ENCODE measurements at places on chromosomes 16 and 17.

- DNase-seq = no peak
These were observed 1.5 kb downstream of the LIMD2 start for GRCh38 chr17:63698381-63698885.

GRCh38 chr16:52265446-52265861, 281.5 kb downstream of the TOX3 start:
- DNase-seq = no peak

- DNase-seq = no peak
These were observed 3.7 kb upstream of the IL34 start for GRCh38 chr16:70642633-70643032.

- DNase-seq = no peak
These were observed 29.9 kb upstream of the OR1G1 start for GRCh38 chr17:3157218-3157617.

GRCh38 chr17:393806-394717, 41.5 kb upstream of the RPH3AL start:
- no peak for DNase-seq

DNA sequence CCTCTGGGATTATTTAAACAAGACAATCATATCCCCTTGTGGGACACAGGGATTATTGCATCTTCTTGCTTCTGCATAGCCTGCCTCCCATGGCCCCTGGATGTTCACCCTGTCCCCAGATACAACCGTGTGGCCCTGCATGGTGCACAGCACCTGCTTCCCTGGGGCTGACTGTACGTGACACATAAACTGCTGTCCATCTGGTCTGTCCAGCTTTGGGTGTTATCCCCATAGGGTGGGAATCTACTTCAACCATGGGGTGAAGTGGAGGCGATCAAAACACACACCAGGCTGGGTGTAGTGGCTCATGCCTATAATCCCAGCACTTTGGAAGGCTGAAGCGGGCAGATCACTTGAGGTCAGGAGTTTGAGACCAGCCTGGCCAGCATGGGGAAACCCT, 138.8 kb downstream of the XYLT1 start:
- DNase-seq = no peak

DNA sequence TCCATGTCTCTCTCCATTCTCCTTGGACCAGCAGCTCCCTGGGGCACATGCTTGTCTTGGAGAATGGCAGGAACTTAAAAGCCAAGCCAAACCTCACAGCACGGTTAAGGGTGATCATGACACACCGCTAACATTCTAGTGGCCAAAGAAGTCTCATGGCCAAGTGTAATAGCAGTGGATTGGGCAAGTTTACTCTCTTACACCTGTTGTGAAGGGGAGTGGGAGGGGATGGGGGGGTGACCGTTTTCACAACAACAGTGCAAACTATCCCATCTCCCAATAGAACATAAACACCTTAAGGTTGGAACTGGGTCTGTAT, 37.7 kb upstream of the MEOX1 start:
- DNase-seq = no peak

GRCh38 chr16:66596986-66597848, 7.3 kb upstream of the CMTM3 start:
- DNase-seq = no peak

- no peak for DNase-seq
These were observed 111.1 kb downstream of the GAS7 start for GRCh38 chr17:10087355-10087754.

GRCh38 chr17:56824503-56824902, 9.2 kb downstream of the C17orf67 start:
- DNase-seq = no peak

DNA sequence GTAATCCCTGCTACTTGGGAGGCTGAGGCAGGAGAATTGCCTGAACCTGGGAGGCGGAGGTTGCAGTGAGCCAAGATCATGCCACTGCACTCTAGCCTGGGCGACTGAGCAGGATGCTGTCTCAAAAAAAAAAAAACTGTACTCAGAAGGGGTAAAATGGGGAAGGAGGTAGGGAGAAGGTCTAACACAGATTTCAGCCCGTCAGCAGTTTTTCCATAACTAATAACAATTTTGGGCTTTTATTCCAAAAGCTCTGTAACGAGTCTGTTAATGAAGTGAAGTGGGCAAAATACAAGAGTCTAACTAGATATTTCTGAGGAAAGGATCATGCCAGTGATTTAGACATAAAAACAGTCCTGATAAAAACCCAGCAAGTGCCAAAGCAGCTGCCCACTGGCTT, 10.8 kb downstream of the ZNF821 start:
- DNase-seq = no peak

DNA sequence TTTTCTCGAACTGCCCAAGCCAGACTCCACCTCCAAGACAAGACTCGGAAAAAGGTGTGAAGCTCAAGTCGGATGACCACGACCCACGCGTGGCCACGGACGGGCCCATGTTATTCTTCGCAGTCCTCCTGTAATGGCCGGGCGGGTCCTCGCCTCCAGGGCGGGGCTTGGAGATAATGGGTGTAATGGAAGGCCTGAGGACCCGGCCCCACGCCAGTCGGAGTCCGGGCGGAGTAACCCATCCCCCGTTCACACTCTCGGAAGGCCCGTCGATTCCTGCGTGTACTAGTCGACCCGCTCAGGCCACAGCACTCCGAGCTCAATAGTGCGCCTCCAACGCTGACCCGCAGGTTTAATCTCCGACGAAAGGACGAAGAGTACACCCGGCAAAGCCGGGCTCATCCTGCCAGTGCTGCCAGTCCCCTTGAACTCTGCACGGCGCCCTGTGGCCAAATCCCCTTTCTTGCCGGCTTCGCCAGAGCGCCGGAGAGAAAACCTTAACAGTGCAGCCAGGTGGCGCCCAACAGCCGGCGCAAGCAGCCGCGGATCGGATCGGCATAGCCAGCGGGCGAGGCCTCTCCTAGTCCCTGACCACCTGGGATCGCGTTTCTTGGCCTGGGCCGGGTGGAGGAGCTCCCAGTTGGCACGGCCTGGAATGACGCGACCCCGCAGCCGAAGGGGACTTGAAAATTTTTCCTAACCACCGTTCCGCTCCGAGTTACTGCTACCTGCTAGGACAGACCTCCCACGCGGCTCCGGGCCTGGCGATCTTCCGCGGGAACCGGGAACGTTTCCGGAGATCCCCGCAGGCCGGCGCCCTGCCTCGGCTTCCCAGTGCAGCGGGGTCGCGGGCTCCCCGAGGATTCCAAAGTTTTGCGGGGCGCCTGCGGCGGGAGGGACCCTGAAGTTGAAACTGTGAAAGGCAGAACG, 762.0 kb downstream of the KCNJ18 start:
- DNase-seq = no peak

DNA sequence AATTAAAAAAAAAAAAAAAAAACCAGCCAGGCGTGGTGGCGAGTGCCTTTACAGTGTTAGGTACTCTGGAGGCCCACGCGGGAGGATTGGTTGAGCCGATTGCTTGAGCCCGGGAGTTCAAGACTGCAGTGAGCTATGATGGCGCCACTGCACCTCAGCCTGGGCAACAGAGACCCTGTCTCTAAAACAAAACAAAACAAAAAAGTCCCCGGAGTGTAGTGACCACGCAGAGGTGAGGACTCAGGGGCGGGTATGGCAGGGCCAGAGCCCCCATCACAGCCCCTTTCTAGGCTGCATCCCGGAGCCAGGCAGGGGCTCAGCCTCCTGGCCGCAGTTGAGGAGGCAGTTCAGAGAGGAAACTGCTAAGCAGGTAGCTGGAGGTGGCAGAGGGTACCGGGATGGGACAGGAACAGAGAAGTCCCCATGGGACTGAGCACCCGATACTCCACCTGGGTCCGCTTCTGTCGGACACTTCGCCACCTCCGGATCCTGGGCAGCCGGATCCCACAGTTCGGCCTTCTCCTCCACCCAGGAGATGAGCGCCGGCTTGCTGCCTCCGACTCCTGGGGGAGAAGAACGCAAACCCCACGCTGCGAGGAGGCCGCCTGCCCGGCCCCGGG, 800 bp downstream of the ZNF747 start:
- no peak for DNase-seq

GRCh38 chr16:88539652-88540345, 30.4 kb upstream of the ZC3H18 start:
- no peak for DNase-seq

DNA sequence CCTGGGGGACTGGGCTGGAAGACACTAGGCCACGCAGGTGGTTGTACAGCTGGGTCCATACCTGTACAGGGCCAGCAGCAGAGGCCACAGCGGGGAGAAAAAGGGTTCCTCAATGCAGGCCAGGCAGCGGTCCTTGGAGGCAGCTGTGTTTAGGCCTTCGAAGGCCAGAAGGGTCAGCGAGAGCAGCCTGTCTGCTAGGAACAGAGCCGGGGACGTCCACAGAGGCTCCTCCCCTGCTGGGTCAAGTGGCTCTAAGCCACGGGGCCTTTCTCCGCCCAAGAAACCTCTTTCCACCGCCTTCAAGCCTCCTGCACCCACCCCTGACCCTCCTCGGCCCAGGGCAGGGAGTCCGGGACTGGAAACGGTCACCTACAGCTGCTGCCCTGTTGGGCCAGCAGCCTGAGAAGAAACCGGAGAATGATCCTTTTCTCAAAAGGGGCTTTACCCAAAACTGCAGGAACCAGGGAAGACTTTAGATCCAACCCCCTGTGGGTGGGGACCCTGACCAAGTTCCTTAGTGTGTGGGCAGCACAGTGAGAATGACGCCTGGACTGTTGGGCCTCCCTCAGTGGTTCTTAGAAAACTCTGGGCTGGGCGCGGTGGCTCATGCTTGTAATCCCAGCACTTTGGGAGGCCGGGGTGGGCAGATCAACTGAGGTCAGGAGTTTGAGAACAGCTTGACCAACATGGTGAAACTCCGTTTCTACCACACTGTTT, 8.4 kb upstream of the SPATA2L start:
- DNase-seq = no peak

- DNase-seq = peak; percentile 1
These were observed 712 bp upstream of the SPECC1 start for GRCh38 chr17:20008242-20009051.

DNA sequence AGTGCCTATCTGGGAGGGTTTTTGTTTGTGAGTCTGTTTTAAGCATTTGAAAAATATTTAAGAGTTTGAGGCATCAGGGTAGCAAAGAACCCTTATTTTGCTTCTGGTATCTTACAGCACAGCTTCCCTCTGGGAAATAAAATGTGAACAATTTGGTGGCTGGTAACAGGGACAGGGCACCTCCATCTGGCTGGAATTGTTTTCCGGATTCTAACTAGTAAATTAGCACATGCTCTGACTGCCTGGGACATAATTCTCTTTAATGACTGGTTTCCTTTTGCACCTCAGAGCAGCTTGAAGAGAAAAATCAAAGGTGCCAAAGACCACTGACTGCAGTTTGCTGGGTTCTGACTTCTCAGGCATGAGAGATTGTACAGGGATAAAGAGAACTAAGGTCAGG, 469.1 kb downstream of the GRIN2A start:
- no peak for DNase-seq

GRCh38 chr16:50502616-50503011, 45.6 kb upstream of the NKD1 start:
- DNase-seq = no peak

DNA sequence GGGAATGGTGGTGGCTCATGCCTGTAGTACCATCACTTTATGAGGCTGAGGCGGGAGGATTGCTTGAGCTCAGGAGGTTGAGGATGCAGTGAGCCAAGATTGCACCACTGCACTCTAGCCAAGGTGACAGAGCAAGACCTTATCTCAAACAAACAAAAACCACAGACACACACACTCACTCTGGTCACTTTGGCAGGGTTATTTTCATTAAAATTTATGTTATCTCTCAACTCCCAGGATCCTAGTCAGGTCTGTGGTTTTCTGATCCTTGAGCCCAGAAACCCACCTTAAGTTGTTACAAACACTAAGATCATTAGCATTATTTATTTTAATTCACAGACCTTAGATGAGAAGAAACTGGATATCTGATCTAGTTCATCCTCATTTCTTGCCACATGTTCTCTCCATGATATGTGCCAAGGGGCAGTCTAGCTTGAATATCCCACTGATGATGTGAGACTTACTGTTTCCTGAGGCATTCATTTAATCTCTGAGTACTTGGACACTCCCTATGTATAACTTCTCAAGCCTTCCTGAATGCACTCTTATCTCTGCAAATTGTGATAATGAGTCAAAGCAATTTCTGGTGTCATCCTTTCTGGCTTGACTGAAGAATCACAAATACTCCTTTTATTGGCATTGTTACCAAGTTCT, 9.6 kb downstream of the ABHD15 start:
- DNase-seq = no peak

DNA sequence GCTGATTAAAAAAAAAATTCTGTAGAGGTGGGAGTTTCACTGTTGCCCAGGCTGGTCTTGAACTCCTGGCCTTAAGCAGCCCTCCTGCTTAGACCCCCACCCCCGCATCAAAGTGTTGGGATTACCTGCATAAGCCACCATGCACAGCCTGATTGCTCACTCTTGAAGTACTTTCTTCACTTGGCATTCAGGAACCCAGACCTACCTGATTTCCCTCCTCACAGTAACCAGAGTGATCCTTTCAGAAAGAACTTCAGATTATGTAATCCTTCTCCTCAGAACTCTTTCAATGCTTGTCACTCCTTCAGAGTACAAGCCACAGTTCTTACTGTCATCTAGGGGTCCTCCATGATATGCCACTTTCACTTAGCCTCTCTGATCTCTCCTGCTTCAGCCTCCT, 1.4 kb downstream of the EFCAB13 start:
- no peak for DNase-seq

DNA sequence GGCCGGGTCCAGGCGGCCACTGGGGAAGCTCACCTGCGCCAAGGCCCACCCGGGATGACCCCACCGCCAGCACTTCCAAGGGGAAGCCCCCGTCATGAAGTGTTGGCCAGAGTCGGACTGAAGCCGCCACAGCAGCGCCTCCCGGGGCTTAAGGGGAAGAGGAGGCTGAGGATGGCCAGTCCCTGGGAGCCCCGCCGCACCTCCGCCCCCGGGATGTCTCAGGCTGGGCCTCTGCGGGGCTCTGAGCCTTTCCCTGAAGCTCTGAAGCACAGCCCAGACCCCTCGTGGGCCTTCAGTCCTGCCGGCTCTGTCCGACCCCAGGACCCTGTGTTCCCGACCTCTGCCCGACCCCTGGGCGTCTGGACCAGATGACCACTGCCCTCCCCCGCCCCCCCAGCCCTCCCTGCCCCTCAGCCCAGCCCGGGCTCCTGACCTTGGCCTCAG, 42.8 kb upstream of the ACSF3 start:
- DNase-seq = no peak

Measured in stimulated activated CD8-positive, alpha-beta memory T cell treated with anti-CD3 and anti-CD28 coated beads, Interleukin-2, amount 100 ng/mL, for 48 hours (primary cell).